ENCODE measurements at places on chromosomes 5 and 9.

GRCh38 chr5:20832204-20833080 is 844.4 kb upstream of the CDH18 start:
- no peak for DNase-seq

GRCh38 chr5:177309351-177310191 is 2.1 kb downstream of the MXD3 start:
- DNase-seq, result peak; percentile 65

DNA sequence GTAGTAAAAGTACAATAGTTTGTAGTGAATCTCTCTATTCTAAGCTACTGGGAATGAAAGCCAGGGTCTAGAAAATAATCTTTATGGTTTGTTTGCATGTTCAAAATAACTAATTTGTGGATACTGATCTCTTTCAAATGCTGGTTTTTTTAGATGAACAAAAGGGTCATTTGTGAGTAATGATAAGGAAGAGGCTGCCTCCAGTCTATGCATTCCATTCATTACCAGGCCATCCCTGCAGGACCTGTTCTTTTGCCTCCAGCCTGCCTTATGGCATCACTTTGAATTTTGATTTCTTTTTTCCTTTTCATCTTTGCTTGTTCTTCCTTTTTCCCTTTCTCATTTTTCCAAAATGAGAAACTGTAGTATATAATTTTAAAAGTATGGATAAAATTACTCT is 312.3 kb downstream of the CWC27 start:
- DNase-seq, result no peak

GRCh38 chr9:130756455-130757152 is 63.0 kb downstream of the EXOSC2 start:
- no peak for DNase-seq

DNA sequence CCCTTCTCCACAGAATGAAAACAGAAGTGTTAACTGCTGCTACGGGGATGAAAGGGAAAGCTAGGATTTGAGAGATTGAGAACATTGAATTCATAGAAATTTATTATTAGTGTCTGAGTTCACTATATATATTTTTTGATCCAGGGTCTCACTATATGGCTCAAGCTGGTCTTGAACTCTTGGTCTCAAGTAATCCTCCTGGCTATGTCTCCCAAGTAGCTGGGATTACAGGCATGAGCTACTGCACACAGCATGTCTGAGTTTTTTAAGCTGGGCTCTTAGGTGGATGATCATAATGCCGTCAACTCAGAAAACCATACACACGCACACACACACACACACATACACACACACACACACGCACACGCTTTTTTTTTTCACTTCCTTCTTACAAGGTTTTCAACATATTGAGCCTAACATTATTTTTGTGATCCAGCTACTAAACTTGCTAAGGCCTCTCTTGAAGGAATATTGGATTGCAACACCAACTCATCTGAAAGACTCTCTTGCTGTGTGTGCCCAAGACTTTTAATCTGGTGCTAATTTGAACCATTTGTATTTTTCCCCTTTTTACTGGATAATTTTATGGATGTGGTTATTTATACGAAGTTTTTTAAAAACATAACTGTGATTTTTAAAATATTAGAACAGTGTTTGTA is 1045.4 kb downstream of the DTWD2 start:
- no peak for DNase-seq

GRCh38 chr5:80705216-80705769 is 50.5 kb upstream of the DHFR start:
- no peak for DNase-seq

GRCh38 chr5:137400571-137400970 is 98.6 kb downstream of the SPOCK1 start:
- no peak for DNase-seq

DNA sequence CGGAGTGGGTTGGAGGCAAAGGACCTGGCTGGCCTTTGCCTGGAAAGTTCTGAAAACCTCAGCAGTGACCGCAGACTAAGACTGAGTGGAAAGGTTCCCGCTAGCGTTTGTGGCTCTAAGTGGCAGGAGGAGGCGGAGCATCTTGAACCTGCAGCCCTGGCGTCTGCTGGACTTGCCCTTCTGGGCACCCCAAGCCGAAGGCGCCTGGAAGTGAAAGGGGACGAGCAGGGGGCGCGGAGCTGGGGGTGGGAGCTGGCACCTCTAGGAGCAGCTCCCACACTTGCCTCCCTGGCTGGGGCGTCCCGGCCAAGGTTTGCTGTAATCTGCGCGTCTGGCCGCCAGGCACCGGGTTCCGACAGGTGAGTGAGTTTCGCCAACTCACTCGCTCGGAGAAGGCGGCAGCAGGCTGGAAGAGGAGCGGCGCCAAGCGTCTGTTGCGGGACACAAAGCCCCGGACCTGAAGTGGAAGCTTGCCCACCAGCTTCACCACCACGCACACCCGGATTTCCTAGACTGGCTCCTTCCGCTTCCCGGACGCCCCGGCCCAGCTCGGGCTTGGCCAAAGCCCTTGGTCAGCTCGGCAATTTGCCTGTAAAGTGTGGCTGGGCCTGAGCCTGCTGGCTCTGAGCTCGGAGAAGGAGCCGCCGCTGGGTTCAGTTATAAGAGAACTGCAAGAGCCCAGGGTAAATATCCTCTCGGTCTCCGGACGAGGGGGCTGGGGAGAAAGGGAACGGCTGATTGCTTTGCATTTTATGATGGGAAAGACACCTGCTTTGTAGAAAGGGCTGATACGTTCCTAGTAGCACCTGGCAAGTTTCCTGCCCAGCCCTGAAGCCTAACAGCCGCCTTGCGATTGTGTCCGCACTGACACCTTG is at the start of gene GNA14:
TSS of gene GNA14 (minus strand) at position 89 of the 875 bp plus-strand sequence. CDS start 529 bp downstream, outside the sequence.
- no peak for DNase-seq

DNA sequence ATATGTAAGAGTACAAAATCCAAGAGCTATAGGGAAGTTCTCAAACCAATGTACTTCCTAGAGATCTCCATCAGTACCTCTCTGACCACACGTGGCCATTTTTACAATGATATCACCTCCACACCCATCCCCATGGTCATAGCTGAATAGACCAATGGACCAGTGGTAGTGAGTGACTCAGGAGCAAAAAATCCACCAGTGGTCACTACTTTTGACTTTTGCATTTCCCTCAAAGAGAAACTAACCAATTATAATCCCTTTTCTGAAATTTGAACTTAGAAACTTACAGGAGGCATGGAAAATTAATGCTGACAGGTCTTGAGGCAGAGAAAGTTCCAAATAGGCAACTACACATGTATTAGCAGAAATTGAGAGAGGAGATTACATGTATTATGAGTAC is 238.4 kb downstream of the TRPM3 start:
- DNase-seq, result no peak

GRCh38 chr9:35725362-35725761 is 6.6 kb downstream of the TLN1 start:
- no peak for DNase-seq

Data from stimulated activated CD4-positive, alpha-beta T cell treated with anti-CD3 and anti-CD28 coated beads, Interleukin-4, amount 100 ng/mL, for 48 hours (primary cell).